ENCODE measurements at places on chromosomes 5 and 9.

GRCh38 chr5:180284149-180284548, 7.7 kb downstream of the MAPK9 start:
- DNase-seq, result no peak

DNA sequence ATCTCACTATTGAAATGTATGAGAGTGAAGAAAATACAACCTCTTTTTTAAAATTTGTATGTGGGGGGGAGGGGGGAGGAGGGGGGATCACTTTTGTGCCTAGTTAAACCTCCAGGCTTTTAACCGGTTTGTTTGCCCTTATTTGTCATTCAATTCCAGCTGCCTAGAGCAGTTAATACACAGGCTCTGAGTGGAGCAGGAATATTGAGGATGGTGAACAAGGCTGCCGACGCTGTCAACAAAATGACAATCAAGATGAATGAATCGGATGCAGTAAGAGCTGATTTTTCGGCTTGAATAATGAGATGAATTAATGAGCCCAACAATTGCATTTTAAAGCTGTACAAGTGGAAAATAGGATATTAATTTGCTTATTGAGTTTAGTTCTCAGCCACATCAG, 28.7 kb upstream of the SNX24 start:
- no peak for DNase-seq

DNA sequence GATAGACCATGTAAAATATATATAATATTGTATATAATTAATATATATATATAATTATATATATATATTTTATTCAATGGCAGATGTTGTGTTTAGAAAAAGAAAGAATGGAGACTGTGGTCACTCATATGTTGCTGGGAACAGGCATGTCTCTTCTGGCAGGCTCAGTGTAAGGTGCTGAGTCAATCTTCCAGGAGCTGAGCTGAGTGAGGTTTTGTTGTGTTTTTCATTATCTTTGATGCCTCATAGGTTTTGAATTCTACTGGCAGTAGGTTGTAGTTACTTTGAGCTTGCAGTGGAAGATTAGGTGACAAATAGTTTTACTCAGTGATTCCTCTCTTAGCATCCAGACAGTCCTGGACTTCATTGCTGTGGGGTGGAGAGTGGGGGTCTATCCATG, 561.3 kb downstream of the IRX1 start:
- DNase-seq, result no peak

GRCh38 chr5:61578858-61579503, 246.9 kb downstream of the ZSWIM6 start:
- no peak for DNase-seq

GRCh38 chr5:132354381-132355139, 14.9 kb upstream of the SLC22A5 start:
- no peak for DNase-seq

- DNase-seq, result no peak
These were observed 60.1 kb downstream of the CCDC171 start for GRCh38 chr9:15612962-15613361.

DNA sequence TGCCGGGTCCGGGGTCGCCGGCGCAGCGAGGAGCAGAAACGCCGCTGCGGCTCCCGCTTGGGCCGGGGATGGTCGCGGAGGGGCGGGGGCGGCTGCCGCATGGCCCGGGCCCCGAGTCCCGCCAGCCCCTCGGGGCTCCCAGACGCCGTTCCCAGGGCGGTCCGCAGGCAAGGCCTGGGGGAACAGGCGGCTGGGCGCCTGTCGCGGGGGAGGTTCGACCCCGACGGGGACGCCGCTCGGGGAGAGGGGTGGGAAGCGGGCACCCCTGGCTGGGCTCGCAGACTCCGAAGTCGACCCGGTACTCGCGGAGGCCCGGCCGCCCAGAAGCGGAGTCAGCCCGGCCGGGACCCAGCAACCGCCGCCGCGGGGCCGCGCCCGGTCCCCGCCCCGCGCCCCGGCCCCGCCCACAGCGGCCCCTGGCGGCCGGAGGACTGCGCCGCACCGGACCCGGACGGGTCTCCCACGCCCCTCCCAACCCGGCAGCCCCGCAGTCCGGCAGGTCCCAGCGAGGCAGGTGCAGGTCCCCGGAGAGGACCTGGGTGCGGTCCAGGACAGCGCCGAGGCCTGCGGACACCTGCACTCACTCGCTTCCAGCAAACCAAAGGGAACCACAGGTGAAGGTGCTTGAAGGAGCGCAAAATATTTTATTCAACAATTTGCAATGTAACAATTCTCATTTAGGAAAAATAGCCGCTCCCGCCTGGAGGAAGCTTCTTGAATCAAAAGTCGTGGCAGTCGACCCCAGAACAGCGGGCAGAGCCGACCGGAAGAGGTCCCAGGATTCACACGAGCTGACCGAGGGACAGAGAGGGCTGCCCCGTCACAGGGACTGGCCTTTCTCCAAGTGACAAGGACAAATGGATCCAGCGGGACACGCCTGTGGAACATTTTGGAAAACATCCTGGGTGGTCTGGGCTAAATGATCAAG, at the start of gene INPP5E:
Gene INPP5E, minus strand, starts transcription at position 365 of the 928 bp plus-strand sequence. CDS start 426 bp downstream, outside the sequence.
- DNase-seq, result peak; percentile 86

DNA sequence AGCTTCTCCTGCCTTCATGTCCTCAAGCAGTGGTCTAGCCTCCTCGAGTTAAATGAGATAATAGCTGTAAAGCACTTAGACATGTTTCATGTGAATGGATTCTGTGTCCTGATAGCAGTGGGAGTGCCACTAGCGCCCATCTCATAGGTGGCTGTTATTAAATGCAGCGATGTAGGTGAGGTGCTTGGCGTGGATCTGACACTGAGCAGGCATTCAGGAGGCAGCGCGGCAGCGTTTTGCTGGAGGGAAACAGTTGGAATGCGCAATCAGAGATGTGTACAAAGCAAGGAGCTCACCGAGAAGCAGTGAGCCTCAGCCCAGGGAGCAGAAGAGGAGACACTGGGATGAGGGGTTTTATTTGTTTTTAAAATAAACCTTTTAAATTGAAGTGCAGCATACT, 106.6 kb downstream of the RGS3 start:
- no peak for DNase-seq

DNA sequence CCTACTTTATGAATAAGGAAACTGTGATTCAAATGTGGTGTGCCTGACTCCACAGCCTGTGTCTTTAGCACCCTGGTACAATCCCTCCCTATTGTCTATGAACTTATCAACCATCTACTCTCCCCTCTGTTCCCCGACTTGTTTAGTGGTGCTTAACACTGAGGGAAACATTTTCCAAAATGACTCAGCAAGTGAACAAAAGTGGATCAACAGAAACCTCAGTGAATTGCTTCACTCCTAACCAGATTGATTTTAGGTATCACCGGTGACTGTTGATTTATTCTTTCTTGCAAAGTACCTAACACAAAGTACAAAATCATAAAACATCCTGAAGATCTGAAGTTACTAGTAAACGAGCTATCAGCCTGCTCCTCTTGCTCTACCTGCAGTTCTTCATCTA, 42.1 kb upstream of the RAPGEF6 start:
- no peak for DNase-seq

GRCh38 chr9:16904655-16905054, 34.2 kb upstream of the BNC2 start:
- DNase-seq, result no peak

GRCh38 chr9:94086486-94087345, 2.5 kb downstream of the PTPDC1 start:
- DNase-seq, result no peak

DNA sequence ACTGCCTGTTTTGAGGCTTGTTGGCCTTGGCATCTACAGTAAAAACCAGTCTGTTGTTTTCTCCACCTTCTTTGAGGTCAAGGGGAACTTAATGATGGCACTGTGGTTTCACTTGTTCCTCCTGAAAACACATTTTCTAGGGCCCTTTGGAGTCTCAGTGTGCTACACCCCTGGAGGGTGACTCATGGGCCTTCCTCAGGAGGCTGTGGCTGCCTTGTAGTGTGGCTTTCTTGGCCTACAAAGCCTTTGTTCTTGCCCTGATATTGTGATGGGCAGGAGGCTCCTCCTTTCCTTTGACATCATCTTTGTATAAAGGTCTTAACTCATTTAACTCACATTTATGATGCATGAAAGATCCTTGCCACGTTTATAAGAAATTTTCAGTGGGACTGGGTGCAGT, 56.3 kb upstream of the GPBP1 start:
- no peak for DNase-seq

DNA sequence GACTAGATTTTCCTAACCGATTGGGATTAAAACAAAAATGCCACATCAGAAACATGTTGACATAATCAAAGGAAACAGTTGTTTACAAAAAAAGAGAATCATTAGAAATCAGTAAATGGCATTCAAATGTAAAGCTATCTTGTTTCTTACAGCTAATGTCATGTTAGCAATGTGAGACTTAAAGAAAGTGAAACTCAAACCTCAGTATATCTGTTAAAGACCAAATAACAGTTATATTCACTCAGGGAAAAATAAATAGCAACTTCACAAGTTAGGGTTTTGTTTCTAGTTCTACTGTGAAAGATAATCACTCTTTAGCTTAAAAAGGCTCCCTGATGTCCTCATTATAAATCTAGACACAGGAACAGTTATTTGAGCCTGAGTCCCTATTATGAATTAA, 189.3 kb upstream of the EFNA5 start:
- no peak for DNase-seq

DNA sequence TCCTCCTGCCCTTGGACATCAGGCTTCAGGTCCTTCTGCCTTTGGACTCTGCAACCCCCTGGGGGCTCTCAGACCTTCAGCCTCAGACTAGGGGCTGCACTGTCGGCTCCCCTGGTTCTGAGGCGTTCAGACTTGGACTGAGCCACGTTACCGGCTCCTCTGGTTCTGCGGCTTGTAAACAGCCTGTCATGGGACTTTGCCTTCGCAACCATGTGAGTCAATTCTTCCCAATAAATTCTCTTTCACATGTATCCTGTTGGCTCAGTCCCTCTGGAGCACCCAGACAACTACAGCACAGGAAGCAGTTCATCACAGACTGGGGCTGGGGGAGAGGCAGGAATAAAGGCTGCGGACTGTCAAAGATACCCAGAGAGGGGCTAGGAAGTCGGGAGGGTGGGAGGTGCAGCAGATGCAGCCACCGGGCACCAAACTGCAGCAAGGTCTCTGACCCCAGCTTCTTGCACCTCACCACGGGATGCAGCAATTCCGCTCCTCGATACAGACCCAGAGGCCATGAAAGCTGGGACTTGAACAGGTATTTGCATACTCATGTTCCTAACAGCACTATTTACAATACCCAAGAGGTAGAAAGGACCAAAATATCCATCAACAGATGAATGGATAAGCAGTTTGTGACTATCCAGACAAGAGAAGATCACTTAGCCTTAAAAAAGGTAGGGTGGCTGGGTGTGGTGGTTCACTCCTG, 100.8 kb downstream of the COL23A1 start:
- DNase-seq, result no peak

DNA sequence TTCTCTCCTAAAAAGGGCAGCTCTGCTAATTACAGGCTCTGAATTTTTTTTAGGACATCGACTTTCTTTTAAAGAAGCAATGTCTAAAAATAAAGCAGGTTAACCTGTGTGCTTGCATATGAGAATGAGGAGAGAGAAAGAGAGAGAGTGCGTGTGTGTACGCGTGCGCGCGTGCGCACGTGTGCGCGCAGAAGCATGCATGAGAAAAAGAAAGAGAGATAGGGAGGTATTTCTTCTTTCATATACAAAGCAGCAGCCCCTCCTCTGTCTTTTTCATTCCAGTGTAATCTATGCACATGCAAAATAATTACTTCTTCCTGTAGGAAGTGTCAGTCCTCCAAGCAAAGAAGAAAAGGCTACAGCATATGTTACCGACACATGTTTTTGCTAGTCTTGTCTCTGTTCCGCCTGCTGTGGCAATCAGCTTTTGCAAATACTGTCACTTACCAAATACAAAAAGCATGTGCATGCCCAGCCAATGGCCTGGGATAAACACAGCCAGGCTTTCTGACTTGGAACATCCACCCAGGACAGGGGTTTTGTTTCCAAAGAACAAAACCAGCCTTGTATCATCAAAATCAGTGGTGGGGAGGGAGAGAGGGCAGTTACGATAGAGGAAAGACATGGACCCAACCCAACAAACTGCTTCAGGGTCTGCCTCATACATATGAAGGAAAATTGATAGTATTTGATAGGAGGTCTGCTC, 252.3 kb upstream of the SLC24A2 start:
- no peak for DNase-seq

DNA sequence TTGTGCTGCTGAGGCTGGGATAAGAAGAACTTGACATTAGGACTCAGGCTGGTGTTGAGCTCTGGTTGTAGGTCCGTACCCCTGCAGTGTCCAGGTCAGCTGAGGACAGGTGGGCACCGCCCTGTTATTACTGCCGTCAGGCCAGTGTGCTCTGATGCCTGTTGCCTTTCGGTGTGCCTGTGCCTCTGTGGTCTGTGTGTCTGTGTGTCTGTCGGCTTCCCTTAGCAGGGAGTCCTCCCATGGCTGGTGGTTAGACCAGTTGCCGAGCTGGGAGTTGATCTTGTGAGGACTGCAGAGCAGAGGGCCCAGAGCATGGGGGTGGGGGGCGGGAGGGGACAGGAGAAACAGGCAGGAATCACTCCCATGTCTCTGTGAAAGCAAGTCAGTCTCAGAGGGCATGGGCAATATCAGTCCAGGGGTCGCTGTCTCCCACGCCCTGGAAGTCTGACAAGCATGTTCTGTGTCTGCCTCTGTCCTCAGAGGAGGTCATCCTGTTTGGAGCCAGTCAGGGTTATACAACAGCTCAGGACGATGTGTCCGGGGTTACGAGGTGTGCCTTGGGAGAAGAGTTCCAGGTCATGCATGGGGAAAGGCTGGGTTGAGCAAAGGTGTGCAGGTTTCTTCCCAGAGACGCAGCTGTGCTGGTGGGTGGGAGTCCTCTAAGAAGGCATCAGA, 67.3 kb upstream of the GARNL3 start:
- DNase-seq, result no peak

- no peak for DNase-seq
These were observed 1186.8 kb downstream of the DTWD2 start for GRCh38 chr5:117801583-117801982.

- DNase-seq, result no peak
These were observed 149.7 kb upstream of the FBXL17 start for GRCh38 chr5:108531367-108532128.

DNA sequence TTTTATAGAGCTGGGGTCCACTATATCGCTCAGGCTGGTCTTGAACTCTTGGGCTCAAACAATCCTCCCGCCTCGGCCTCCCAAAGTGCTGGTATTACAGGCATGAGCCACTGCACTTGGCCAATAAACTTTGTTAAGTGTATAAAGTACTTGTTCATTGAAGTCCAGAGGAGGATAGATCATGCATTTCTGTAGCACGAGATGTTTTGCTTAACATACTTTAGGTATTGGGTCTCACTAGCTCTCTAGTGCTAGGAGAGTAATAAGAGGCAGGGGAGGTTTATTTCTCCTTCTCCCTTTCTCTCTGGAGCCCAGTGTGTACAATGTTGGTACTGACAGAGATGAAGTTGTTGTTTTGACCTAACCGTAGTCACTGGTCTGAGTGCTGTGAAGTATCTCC, 125.6 kb upstream of the KLF9 start:
- no peak for DNase-seq

DNA sequence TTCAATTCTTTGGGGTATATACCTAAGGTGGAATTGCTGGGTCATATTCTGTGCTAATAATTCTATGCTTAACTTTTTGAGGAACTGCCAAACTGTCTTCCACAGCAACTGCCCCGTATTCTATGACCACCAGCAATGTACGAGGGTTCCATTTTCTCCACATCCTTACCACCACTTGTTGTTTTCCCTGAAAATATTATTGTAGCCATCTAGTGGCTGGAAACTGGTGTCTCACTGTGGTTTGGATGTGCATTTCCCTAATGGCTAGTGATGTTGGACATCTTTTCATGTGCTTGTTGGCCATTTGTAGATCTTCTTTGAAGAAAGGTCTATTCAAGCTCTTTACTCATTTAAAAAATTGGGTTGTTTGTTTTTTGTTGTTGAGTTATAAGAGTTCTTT, 30.7 kb downstream of the MSX2 start:
- no peak for DNase-seq

GRCh38 chr9:128503870-128504269, 649 bp upstream of the GLE1 start:
- no peak for DNase-seq

Data from GM18507 (cell line).